ENCODE measurements at places on chromosomes 11 and 22.

- DNase-seq: no peak
Measured at GRCh38 chr11:134066943-134067885, 1.7 kb upstream of the JAM3 start.

DNA sequence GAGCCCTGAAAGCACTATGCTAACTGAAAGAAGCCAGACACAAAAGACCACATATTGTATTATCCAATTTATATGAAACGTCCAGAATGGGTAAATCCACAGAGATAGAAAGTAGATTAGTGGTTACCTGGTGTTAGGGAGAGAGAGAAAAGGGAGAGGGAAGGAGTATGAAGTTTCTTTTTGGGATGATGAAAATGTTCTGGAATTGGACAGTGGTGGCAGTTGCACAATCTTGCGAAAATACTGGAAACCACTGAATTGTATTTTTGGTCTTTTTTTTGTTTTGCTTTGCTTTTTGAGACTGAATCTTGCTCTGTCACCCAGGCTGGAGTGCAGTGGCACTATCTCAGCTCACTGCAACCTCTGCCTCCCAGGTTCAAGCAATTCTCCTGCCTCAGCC is 63.5 kb downstream of the MRTFA start:
- DNase-seq: no peak

GRCh38 chr11:80856066-80856465 is 1415.2 kb upstream of the TENM4 start:
- DNase-seq: no peak

DNA sequence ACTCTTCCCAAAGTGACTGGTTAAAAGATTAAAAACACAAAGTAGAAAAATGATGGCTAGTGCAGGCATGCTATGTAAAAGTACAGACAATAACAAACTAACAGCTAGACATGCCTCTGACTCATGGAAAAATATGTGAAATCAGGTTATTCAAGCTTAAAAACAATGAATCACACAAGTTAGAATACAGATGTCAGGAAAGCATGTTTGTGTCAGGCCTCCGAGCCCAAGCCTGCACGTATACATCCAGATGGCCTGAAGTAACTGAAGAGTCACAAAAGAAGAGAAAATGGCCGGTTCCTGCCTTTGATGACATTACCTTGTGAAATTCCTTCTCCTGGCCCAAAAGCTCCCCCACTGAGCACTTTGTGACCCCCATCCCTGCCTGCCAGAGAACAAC is 110.1 kb downstream of the NOX4 start:
- no peak for DNase-seq

DNA sequence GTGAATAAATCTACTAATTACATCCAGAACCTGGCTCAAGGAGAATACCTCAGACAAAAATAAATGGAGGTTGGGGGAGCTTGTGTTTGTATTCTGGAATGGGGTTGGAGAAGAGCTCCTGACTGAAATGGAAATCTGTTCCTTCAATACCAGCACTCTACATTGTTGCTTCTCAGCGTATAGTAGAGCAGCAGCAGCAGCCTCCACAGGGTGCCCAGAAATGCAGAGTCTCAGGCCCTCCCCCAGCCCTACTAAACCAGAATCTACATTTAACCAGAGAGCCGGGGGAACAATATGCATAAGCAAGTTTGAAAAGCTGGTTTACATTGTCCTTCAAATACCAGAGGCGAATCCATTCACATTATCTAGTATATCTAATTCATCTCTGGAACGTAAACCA is 474.8 kb downstream of the NTM start:
- no peak for DNase-seq

GRCh38 chr22:25160120-25160996 is 39.3 kb upstream of the CRYBB3 start:
- DNase-seq: no peak

- DNase-seq: no peak
Measured at GRCh38 chr11:68855205-68855981, 13.7 kb upstream of the CPT1A start.

DNA sequence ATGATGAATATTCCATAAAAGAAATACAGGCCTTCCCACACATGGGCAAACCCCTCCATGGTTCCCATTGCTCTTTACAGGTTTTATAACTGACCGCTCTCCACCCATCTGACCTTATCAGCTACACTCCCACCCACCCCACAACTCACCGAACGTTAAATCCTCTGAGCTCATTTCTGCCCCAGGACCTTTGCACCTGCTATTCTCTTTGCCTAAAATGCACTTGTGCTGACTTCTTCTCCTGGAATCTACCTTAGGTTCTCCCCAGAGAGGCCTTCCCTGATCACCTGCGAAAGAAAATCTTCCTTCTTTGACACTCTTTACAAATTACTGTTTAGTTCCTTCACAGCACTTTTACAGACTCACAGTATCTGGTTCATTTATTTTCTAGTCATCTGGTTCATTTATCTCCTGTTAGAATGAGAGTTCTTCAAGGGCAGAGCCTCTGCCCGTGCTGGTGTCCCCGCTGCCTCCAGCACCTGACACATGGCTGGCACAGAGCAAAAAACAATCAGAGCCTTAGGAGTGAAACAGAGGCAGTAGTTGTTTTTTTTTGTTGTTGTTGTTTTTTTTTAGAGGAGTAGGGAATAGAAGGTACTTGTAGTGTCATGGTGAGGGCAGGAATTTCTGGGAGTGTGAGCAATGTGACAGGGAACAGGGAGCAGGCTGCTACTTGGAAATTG is 21.6 kb upstream of the GRK3 start:
- no peak for DNase-seq

DNA sequence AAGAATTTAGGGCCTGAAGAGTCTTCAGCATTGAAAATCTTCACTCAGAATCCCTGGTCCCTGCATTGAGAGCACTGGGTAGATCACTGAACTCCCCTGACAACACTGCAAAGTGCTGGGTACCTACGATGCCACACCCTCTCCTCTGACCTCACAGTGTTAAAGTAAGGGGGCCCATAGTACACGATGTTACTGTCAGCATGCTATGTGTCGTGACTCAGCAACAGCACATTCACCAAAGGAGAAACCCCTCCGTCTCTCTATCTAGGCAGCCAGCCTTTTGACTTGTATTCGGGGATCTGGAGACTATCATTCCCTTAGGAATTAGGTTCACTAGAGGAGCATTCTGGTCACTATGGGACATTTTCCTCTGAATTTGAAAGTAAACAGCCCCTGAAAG is 67.4 kb upstream of the PITPNB start:
- DNase-seq: no peak

- no peak for DNase-seq
Measured at GRCh38 chr11:43367382-43368178, 8.9 kb downstream of the TTC17 start.

- no peak for DNase-seq
Measured at GRCh38 chr11:11996321-11997048, 11.9 kb downstream of the DKK3 start.

DNA sequence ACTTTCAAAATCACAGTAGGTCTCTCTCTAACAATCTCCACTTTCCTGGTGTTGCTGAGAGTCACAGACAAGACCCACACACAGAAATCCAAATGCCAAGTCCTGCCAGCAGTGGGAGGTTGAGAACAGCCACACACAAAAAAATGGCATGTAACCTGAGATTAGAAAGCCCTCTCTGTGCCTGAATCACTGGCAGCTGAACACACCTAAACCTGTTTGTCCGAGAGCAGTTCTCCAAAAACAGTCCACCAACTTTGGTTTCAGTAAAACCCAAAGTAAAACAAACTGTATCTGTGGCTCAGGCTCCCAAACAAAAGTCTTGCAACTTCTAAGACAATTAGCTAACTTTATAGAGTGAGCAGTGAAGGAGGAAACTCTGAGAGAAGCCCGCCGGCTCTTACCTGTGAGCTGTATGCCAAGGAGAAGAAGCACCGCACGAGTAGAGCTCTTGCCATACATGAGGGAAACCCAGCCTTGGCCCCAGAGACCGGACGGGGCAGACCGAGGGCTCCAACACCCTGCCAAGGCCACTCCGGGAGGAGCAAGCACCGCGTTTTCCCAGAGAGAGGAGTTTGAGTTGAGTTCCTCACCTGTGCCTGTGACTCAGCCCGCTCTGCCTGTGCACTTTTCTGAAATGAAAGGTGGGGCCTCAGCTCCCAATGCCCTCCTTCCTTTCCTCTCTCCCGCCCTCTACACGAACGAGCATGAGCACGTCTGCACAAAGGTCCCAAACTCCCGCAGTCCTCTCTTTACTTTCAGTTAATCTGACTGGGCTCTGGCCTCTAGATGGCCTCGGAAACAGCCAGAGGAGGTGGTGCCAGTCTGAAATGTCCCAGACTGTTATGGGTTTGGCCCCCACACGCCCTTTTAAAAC is at the start of gene MPZL2:
TSS of gene MPZL2 (minus strand) at position 603 of the 874 bp plus-strand sequence. CDS start at position 459, 144 bp downstream.
- no peak for DNase-seq

GRCh38 chr11:34750692-34751405 is 130.0 kb downstream of the EHF start:
- no peak for DNase-seq

- DNase-seq: no peak
Measured at GRCh38 chr22:23268139-23268712, 87.9 kb downstream of the BCR start.

GRCh38 chr11:126357969-126358762 is 2.7 kb downstream of the ST3GAL4 start:
- DNase-seq: no peak
